ENCODE measurements at places on chromosomes 4 and X.

DNA sequence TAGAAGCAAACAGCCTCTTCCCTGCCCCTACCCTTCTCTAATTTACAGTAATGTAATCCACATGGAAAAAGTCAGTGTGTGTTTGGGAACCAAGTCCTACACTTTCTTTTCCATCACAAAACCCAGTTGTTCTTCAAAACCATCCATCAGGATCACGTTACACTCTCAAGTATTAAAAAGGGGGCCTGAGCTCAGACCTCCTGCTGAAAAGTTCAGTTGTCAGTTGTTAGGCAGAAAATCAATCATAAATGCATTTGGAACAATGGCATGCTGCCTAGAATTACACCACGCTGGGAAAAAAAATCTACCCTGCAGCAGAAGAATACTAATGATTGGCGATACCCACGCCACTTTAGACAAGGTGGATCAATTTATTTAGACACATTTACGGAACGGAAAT is 236.5 kb downstream of the PARM1 start:
- DNase-seq = no peak

- DNase-seq = no peak
Measured at GRCh38 chrX:51955200-51955599, 61.8 kb downstream of the MAGED1 start.

GRCh38 chr4:119833611-119834010 is 205.0 kb upstream of the PDE5A start:
- DNase-seq = no peak

GRCh38 chrX:41386222-41386990 is 52.4 kb downstream of the DDX3X start:
- DNase-seq = no peak

- DNase-seq = no peak
Measured at GRCh38 chr4:153787575-153787974, 1.3 kb downstream of the SFRP2 start.

DNA sequence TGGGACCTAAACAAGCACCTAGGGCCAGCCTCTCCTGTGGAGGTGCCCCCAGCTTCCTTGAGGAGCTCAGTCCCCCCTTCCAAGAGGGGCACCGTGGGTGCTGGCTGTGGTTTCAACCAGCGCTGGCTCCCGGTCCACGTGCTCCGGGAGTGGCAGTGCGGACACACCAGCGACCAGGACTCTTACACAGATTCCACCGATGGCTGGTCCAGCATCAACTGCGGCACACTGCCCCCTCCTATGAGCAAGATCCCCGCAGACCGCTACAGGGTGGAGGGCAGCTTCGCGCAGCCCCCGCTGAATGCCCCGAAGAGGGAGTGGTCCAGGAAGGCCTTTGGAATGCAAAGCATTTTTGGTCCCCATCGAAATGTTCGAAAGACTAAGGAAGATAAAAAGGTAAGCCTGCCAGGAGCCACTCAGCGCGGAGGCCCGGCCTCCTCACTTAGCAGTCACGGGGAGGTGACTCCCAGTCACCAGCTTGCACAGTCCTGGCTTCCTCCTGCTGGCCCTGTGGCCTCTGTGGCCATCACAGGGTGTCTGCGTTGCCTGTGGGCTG is 24.9 kb downstream of the RGS12 start:
- no peak for DNase-seq

DNA sequence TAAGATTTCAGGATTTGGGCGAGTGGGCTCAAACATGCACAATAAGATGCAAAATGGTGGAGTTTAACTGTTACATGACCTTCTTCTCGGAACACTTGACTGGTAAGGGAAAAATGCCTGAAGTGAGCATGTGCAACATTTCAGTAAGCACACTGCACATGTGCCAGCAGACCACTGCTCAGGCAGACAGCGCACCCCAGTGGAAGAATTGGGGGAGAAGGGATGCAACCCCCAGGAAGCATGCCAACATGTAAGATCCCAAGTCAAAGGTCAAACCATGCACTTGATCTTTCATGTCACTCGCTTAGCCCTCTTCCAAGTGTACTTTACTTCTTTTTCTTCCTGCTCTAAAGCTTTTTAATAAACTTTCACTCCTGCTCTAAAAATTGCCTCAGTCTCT is 256.3 kb downstream of the CENPC start:
- no peak for DNase-seq

DNA sequence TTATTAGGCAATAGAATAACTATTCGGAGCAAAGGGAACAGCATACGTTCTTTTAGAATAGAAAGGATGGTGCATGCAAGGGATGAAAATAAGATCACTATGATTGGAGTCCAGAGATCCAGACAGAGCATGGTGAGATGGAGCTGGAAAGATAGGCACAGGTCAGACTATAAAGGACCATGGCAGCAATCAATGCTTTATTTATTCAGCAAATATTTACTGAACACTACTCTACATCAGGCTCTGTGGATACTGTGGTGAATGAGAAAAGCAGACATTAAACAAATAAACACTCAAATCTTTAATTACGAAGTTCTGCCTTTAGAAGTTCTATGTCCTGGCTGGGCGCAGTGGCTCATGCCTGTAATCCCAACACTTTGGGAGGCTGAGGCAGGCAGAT is 44.7 kb upstream of the ACSL4 start:
- no peak for DNase-seq

DNA sequence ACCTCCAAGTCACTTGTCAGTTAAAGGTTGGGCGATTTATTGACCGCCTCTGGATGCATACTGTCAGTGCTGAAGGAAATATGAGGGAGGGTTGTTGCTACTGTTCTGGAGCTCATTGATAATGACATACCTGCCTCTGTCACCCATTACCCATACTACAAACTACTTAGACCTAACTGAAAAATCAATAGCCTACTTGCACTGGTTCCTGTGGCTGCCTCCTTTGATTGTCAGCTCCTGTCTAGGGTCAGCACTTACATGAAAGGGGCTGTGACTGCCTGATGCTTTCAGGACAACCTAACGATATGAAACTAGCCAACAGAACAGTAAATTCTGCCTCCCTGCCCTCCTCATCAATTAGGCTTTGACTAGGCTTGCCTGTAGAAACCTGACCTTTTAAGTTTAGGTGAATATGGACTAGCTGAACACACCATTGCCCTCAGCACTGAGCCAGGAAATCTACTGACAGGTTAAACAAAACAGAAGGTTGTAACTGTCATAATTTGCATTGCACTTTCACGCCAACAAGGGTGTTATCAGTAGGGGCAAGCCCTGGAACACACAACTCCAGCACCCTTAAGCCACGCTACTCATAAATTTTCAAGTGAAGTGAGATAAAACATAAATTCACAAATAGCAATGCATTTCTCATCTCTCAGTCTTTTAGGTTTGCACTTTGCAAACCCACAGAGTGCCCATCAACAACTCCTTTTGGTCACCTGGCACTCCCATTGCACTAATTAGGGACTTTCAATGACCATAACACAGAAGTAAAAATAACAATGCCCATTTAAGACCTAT is 9.0 kb upstream of the MAB21L2 start:
- DNase-seq = no peak

GRCh38 chr4:134539729-134540231 is 338.2 kb upstream of the PABPC4L start:
- no peak for DNase-seq

GRCh38 chr4:185839770-185840169 is 27.8 kb upstream of the SORBS2 start:
- DNase-seq = no peak

- DNase-seq = no peak
Measured at GRCh38 chr4:76061982-76062381, 12.5 kb upstream of the ART3 start.

GRCh38 chr4:88135356-88135663 is 23.1 kb downstream of the ABCG2 start:
- DNase-seq = no peak

DNA sequence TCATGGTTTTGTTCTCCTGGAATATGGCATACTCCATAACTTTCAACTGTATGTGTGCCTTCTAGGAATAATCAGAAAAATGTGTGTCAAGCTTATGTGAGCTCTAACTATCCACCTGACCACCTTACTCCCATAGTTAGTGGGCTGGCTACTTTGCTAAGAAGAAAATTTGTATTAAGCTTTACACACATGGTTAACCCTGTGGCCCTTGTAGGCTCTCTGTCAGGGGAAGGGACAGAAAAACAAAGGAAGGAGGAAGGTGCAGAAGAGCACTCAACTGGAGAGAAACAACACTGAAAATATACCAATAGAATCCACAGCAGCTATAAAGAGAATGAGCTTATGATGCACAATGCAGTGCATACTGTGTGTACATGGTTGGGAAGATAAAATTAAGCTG is 84.6 kb downstream of the PPP3CA start:
- DNase-seq = no peak

DNA sequence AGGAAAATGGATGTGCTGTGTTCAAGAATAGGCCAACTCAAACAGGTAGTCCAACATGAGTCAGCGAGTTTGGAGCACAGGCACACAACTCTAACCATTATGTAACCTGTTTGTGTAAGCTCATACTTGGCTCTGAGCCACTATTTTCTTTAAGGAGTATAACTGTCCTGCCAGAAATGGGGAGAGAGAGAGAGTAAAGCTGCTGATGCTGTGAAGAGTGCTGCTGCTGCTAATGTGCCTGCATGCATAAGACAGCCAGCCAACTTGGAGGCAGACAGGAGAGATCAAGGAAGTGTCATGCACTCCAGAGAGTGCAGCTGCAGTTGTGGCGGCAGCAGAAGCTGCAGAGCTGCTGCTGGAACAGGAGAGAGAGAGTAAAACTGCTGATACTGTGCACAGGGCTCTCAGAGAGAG is 11.7 kb upstream of the STATH start:
- DNase-seq = no peak

GRCh38 chrX:73987166-73987565 is 316.8 kb upstream of the ZCCHC13 start:
- DNase-seq = no peak

DNA sequence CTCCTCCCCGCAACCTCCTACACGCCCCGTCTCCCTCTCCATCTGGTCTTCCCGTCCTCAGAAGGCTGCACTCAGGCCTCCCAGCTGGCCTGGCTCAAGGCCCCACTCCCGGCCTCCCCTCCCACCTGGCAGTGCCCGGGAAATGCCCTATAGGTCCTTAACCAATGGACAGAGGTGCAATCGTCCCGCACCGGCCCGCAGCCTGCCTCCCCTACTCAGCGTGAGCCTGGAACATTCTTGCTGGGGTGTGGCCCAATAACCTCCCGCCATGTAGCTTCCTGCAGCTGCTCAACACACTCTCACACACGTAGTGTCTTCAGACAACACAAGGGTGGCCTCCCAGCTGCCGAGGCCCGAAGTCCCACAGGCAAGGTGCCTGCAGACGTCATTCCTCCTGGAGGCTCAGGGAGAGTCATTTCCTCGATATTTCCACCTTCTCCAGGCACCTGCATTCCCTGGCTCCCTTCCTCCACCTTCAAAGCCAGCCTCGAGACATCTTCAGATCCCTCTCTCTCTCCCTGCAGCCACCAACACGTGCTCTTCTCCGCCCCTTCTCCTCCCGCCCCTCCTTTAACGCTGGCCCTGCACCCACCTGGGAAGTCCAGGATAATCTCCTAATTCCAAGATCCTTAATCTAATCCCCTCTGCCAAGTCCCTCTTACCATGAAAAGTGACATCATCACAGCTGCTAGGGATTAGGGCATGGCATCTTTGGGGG is 56.2 kb downstream of the ADRA2C start:
- DNase-seq = no peak

DNA sequence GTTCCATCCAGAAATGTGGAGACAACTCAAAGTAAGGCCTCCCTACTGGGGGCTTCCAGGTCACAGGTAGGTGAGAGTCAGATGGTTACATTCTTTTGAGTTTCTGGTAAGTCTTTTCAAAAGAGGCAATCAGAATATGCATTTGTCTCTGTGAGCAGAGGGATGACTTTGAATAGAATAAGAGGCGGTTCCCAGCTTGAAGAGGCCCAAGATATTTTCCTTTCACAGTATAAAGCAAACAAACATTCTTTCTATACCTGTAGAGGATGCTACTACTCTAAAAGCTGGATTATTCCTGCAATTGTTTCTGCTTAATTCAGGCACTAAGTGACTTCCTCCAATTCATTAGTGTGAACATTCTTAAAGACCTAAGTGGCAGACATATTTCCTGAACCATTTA is 44.4 kb downstream of the DIAPH2 start:
- no peak for DNase-seq

Measured in non-pigmented ciliary epithelial cell (primary cell).